ENCODE measurements at places on chromosomes 3 and 15.

DNA sequence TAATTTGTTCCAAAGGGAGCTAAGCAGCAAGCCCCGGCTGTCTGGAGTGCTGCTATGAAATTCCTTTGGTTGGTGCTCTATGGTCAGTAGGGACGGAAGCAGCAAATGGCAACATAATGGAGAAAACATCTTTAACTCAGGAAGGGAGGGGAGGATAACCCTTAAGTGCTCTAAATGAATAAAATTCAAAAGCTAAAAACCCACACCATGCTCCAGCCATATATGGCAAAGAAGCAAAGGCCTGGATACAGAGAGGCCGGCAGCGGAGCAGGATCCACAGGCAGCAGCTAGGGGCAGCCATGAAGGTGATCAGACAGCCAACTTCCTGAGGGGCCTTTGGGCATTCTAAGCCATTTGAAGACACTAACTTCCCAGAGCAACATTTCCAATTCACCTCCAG is 38.9 kb downstream of the IL17RD start:
- no peak for DNase-seq

GRCh38 chr3:138135146-138135832 is 3.1 kb upstream of the A4GNT start:
- DNase-seq: no peak

GRCh38 chr15:29465196-29465595 is 195.6 kb upstream of the NSMCE3 start:
- DNase-seq: no peak

DNA sequence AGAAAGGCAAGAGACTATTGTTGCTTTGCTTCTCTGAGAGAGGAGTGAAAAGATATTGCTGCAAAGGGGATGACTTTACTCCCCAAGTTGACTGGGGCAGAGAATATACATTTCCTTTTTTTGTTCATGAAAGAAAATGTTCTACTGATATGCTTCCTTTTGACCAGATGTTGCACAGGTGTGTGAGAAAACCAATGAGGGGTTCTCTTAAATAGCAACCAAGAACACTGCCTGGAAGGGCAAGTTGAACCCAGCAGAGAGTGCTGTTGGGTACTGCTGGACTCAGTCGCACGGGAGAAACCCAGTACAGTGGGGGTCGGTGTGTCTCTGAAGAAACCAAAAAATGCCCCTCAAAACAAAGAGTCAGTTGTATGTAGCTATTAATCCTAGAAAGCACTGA is 101.2 kb downstream of the CHST2 start:
- no peak for DNase-seq

DNA sequence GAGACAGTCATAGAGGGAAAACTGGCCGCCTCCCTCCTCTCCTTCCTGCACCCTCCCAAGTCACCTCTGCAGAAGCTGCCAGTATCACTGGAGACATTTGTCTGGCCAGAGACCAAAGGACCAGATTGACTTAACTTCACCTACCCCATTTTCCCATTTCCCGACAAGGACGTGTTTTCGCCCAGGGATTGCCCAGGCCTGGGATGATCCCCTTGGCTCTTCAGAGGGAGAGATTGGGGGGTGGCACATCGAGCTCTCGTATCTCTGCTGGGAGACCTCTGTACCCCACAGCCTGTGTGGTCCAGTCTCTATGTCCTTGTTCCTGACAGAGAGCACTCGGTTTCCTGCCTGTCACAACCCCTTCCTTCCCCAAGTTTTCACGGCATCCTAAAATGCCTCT is 31.4 kb downstream of the RGMA start:
- no peak for DNase-seq

DNA sequence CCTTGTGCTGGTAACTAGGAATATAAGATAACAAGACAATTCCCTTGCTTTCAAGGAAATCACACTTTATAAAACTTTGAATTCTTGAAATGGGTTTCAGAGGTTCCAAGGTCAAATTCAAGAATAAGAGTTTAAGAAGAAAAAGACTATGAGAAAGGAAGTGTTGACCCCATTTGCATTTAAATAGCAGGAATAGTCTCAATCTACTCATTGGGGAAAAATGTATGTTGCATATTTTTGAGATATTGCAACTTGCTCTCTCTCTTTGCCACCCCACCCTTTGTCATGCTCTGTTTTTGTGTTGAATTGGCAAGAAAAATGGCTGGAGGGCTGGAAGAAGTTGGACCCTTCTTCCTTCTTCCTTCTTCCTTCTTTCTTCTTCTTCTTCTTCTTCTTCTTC is 699.2 kb downstream of the TUSC7 start:
- no peak for DNase-seq

DNA sequence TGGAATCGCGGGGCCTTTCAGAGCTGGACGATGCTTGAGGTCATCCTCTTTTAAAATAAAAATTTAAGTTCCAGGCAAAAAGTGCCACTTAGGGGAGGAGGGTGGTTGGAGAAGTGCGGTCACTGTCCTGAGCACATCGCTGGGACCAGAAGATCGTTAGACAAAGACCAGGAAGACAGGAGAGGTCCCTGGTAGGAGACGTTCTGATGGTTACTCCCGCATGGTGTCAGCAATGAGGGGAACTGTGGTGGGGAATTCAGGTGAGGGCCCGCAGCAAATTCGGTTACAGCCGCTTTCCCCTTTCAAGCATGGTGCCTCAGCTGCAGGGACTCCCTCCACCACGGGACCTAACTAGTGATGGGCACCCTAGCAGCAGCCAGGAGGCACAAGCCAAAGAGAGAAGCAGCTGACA is 1.0 kb upstream of the ISY1 start:
- DNase-seq: no peak

DNA sequence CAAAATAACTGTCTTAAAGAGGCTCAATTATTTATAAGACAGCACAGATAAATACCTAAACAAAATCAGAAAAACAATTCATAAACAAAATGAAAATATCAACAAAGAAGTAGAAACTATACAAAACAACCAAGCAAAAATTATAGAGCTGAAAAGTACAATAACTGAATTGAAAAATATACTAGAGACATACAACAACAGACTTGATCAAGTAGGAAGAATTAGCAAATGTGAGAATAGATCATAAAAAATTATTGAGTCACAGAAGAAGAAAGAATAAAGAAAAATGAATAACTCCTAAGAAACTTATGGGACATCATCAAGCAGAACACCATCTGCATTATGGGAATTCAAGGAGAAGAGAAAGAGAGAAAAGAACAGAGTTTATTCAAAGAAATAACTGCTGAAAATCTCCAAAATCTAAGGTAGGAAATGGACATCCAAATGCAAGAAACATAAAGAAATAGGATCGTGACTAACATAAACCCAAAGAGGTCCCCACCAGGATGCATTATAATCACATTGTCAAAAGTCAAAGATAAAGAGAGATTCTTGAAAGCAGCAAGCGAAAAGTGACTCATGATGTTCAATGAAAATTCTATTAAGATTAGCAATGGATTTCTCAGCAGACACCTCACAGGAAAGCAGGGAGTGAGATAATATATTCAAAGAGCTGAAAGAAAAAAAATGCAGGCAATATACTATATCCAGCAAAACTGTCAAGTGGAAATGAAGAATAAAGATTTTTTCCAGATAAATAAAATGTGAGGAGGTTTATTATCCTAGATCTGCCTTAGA is 85.9 kb downstream of the DCLK3 start:
- no peak for DNase-seq

- no peak for DNase-seq
Measured at GRCh38 chr3:45763303-45763675, 33.0 kb downstream of the SLC6A20 start.
